ENCODE measurements at places on chromosomes 1 and 21. TPM values are rescaled to one million over a fixed set of nuclear protein-coding genes. Genes with fewer than 3 reads are reported as not detected.

The MROH9 gene
- not detected for total RNA-seq

- no peak for DNase-seq
These were observed 40.7 kb downstream of the ARHGEF10L start for GRCh38 chr1:17579951-17580939.

GRCh38 chr21:27426196-27426595 is 459.3 kb upstream of the ADAMTS5 start:
- DNase-seq = no peak

The LMX1A gene
- total RNA-seq = not detected

GRCh38 chr1:16191916-16192546 is 20.4 kb downstream of the ARHGEF19 start:
- no peak for DNase-seq

GRCh38 chr1:45914836-45915235 is 111.4 kb downstream of the MAST2 start:
- no peak for DNase-seq

DNA sequence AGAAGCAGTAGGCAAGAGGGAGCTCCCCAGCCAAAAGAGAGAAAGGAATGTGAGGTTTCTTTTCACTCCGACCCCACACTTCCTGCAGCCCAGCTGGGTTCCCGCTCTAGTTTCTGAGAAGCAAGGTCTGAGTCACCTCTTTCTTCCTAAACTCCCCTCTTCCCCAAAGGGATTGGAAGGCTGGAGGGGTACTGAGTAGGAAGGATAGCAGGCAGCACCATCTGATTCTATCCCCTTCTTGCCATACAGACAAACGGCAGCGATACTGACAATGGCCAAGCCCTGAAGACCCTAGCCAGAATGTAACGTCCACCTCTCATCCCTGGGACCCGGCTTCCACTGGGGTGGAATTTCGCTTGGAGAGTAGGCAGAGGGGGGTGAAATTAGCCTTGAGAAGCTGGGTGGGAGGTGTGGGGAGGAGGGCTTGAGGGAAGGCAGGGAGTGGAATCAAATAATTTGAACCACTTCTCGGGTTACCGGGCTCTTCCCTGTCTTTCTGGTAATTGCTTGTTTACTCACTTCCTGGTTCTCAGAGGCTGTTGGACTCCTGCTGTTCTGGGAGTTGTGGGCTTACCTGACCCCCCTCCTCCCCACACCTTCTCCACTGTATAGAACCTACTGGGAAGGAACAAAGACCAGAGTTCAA is 13.2 kb downstream of the IER5 start:
- no peak for DNase-seq

DNA sequence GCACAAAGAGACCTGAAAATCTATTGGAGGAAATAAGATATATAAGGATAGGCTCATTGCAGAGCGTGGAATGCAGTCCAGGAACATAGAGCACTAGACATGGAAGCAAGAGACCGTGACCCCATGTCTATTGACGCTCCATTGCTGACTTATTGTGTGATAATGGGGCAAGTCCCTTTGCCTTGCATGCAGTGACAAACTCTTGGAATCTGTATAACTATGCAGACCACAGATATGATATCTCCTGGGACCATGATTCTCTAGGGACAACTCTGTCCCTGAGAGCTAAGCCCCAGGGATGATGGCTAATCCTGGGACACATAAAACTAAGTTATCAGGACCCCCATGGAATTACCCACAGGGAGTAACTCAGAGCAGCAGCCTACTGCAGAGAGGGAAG is 73.1 kb upstream of the PRDX6 start:
- DNase-seq = no peak
